Activated T-helper 9 cell treated with anti-CD3 and anti-CD28 coated beads, Interleukin-2, amount 50 U/mL, for 16 hours (primary cell): ENCODE measurements at places on chromosomes 11 and 22.
A peak's percentile ranks its signal among the peaks of the same experiment; 100 is the strongest.

DNA sequence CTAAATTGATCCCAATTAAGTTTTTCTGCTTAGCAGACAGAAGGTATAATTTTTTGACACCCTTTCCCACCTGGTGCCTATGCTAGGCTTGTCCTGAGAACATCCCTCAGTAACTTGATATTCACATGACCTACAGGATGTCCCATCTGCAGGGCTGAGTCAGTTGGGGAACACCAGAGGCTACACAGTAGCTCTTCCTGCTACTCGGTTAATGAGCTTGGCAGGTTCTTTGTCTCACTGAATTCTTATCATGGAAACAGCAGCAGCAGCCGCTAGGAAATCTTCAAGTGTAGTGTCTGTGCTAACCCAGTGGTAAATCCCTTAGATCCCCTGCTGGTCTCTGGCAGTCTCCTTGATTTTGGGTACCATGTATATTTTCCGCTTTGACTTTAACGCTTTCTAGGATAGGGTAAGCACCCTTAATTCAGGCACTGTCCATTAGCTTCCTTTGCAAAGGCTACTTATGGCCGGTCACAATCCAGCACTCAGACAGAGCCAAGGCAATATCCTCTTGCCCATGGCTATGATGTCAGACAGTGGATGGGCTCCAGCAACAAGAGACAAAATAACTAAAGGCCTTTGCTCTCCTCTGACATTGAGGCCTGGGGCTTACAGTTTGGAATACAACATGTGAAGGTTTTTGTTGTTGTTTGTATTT is 8.5 kb downstream of the MRPL16 start:
- no peak for DNase-seq

- DNase-seq, result peak; percentile 11
These were observed 1.4 kb upstream of the TCN2 start for GRCh38 chr22:30605449-30606110.

DNA sequence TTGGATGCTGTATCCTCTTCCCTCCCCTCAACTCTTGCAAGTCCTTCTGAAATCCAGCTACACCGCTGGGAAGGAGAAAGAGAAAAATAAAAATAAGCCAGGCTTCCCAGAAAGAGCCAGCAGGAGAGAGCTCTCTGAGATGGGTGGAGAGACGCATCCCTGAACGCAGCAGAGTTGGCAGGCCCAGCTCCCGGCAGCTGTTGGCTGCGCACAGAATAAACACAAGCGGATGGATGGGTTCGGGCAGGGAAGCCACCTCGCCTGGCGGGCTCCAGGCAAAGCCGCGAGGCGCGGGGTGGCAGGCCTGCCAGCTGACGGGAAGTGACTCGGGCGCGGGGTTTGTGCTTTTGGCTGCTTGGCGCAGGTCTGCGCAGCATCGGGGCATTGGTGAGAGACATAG is 537.7 kb downstream of the MIAT start:
- no peak for DNase-seq

GRCh38 chr22:37016134-37016910 is 2.9 kb downstream of the TST start:
- DNase-seq, result no peak
